Erythroblast (primary cell): ENCODE measurements at places on chromosomes 1 and 21.

DNA sequence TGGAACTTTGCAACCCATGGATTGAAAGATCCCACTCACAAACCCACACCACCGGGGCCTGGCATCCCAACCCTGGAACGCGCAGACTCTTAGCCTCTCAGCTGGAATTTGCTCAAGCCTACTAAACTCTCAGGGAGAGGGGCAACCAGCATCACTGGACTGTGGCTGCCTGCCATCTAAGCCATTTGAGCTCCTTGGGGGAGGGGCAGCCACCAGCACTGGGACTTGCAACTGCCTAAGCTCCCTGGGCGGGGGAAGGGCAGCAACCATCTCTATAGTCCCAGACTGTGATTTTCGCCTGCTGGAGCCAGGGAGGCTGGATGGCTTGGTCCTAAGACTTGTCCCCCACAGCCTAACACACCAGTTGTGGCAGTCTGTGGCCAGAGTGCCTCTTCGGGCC is 122.3 kb downstream of the SNX7 start:
- DNase-seq: no peak

DNA sequence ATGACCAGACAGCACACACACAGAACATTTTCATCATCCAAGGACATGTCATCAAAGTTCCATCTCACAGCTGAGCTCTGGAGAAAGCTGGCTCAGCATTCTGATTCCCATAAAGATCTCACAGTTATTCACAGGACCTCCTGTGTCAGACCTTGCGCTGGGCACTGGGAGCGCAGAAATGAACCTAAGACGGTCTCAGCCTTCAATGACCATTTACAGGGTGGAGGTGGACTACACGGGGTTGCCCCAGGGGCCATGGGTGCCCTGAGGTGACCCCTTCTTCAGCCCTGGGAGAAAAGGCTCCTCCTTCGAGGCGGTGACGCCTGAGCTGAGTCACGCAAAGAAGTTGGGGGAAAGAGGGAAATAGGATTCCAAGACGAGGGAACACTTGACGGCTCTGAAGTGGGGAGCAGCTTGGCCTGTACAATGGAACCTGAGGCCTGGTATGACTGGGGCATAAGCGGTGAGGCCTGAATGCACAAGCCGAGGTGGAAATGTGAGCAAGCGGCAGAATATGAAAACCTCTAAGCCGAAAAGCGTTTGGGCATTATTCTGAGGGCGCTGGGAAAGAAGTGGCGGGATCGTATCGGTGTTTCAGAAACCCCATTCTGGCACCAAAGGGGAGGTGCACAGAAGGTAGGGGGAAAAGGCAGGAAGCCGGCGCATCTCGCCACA is 797 bp downstream of the CC2D1B start:
- DNase-seq: peak; percentile 83

DNA sequence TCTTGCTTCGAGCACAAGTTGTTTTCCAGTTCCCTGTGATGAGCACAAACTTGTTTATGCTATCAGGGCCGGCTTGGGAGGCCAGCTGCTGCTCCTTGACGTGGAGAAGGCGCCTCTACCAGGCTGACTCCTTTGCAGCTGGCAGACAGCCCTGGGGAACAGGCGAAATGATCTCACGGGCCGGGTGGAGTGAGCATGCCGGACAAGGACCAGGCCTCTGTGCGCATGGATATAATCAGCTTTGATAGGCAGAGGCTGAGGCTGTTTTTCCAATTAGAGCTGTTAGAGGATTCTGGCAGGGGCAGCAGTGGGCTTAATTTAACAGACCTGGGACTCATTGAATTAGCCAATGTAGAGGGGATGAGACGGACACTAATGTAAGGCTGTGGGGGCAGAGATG is 38.9 kb downstream of the FAM163A start:
- DNase-seq: no peak

GRCh38 chr1:55650444-55650843 is 435.3 kb upstream of the USP24 start:
- DNase-seq: no peak

- no peak for DNase-seq
Observed at GRCh38 chr1:231062500-231063270, 22.6 kb upstream of the FAM89A start.

- no peak for DNase-seq
Observed at GRCh38 chr1:32220746-32221580, 1.2 kb downstream of the TMEM234 start.

- DNase-seq: no peak
Observed at GRCh38 chr1:55670331-55671082, 455.3 kb upstream of the USP24 start.

DNA sequence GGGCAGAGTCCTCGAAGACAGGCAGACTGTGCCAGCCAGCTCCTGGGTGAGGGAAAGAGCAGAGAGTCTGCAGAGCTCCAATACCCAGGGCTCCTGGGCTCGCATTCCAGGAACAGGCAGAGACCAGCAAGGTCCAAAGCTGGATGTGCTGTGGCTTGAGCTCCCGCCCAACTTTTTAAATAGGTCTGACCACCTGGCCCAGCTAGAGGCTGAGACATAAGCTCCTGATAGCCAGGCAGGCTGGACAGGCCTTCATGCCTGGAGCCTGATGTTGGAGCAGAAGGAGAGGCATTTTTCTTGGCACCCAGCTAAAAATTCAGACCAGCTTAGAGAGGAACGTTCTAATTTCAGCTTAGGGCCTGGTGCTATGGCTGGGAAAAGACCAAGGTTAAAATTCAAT is 178.4 kb upstream of the TMEM51 start:
- no peak for DNase-seq

GRCh38 chr1:101243751-101244150 is 6.9 kb downstream of the S1PR1 start:
- DNase-seq: no peak

DNA sequence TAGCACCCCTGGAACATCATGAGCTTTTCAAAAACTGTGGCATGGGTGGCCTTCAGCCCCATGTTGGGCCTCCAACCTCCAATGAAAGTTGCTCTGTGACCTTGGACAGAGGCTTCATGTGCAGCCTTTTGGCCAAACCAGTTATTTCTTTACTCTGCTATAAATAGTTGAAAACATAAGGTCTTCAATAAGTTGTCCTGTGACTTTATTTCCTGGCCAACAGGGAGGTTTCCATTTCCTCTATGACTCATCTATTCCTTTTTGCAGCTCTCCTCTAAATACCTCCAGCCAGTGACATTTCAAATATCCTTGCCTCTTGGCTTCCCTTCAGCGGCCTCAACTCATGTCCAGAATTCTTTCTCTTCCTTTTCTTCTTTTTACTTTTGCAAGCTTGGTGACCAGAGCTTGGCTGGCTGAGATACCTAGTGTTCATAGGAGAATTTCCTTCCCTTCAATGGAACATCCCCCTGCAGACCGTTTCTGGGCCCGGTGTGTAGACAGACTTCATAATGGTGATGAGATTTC is 22.7 kb upstream of the TRIM67 start:
- no peak for DNase-seq

GRCh38 chr1:13892198-13892597 is 192.2 kb downstream of the PRDM2 start:
- no peak for DNase-seq

DNA sequence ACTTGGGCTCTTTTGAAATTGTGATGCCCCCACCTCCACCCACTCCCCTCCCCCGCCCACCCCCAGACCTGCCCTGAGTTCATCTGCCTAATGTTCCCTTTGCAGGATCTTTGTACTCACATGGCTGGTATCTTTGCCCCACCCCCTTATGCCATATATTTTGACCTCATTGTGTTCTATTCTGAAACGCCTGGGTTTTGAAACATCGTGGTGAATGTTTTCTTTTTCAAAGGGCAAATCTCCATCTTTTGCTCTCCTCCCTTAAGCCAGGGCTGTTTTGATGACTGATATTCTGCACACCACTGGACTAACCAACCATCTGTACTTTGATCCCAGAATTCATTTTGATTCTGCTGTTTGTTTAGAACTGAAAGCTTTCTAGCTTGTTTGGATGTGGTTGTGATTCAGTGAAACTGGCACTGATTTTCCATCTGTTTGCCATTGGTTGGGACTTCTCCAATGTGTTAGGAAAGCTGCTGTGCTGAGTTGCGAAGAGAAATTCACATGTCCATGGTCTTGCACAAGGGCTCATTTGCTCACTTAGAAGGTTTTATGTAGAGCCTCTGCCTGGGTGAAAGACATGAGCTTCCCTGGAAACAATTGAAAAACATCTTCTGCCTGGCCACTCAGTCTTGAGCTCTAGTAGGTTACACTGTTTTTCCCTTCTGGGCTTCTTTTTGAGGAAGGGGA is 16.5 kb downstream of the SMAP2 start:
- no peak for DNase-seq

DNA sequence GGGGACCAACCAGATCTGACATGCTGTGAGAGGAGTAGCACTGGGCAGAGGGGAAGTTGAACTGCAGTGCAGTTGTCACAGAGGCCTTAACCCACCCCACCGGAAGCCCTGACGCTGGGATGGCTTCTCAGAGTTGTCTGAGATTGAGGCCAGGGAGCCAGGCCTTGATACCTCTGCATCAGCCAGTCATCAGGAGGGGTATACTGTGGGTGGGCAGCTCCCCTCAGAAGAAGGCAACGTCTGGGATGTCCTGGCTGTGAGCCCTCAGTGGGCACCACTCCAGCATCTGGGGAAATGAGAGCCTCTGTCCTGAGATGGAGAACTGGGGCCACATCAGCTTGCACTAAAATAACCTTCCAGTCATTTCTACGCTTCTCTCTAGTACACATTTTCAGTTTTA is 47.9 kb upstream of the BCAR3 start:
- no peak for DNase-seq

GRCh38 chr1:198492872-198493271 is 47.6 kb downstream of the ATP6V1G3 start:
- no peak for DNase-seq

GRCh38 chr21:38639571-38640354 is 141.5 kb upstream of the ERG start:
- DNase-seq: no peak

DNA sequence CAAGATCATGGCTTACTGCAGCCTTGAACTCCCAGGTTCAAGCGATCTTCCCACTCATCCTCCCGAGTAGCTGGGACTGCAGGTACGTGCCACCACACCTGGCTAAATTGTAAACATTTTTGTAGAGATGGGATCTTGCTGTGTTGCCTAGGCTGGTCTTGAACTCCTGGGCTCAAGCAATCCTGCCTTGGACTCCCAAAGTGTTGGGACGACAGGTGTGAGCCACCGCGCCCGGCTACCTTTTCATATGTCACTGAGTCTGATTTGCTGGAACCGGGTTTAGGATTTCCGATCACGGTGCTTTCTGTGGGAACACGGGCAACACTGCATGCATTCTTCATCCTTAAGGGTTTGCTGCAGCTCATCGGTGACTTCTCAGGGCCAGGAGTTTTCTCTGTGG is 32.2 kb upstream of the PCBP3 start:
- DNase-seq: no peak

GRCh38 chr21:38359090-38359489 is 102.3 kb downstream of the KCNJ15 start:
- DNase-seq: no peak

GRCh38 chr1:57363165-57363564 is 60.7 kb downstream of the DAB1 start:
- no peak for DNase-seq
